ENCODE measurements at places on chromosomes 6 and 20.

DNA sequence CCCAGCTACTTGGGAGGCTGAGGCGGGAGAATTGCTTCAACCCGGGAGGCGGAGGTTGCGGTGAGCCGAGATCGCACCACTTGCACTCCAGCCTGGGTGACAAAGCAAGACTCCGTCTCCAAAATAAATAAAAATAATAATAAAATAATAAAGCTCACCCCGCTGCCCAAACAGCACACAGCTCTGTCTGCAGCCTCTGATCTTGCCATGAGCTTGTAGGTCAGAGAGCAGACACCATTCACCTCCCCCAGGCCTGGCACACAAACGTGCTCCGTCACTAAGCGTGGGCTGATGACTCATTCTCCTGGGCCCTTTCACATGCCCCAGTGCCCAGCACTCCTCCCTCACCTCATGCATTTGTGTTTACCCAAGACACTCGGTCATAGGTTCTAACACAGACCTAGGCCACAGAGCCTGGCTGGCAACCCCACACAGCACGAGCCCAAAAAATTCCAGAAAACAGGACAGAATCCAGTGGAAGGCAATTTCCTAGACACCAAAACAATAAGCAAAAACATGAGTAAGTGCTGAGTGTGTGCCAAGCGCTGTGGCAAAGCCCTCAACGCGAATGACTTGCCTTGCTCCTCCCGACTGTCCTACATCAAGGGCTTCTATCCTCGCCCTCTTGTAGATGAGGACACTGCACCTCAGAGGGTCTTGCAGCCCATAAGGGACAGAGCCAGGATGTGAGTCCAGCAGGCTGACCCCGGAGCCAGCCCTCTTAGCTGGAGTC is 18.0 kb downstream of the ATP9A start:
- DNase-seq, result peak; percentile 83

DNA sequence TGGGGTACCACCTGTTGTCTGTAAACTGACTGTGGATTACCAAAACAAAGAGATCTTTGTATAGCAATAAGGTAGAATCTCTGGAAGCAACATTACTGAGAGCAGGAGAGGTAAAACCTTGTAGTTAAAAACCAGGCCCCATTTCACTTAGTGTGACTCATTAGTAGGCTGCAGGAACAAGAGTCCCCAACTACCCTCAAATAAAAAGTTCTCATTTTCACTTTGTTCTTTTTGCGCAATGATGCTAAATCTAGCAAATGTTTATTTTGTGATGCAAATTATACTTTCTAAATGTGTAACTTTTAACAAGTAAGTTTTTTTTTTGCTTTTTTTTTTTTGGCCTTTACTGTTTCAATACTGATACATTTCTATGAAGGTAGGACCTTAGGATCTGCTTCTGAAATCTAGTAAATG is 67.1 kb downstream of the ESF1 start:
- DNase-seq, result no peak

GRCh38 chr20:20608641-20609040 is 103.8 kb downstream of the RALGAPA2 start:
- DNase-seq, result no peak

GRCh38 chr20:24039196-24039595 is 50.6 kb upstream of the GGTLC1 start:
- no peak for DNase-seq

DNA sequence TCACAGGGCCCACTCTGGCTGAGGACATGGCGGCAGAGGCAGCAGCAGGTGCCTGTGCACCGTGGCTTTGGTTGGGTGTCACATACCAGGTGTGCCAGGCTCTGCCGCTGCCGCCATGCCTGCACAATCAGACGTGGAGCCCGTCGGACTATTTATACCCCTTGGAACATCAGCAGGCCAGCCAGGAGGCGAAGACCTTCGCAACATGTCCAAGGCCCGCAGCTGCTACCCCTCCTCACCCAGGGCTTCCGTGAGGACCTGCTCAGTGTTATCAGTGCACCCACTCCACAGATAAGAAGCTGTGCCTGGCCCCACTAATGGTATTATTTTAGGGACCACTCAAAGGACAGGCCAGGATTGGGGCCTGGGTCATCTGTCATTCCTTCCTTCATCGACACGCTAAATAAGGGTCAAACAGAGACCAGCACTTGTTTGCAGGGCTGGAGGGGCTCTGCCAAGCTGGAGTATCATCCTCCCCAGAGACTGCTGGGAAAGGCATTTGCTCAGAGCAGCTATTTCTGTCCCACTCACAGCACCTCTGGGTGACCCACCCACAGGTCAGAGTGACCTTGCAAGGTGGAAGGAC is 109.2 kb downstream of the BMP7 start:
- no peak for DNase-seq

DNA sequence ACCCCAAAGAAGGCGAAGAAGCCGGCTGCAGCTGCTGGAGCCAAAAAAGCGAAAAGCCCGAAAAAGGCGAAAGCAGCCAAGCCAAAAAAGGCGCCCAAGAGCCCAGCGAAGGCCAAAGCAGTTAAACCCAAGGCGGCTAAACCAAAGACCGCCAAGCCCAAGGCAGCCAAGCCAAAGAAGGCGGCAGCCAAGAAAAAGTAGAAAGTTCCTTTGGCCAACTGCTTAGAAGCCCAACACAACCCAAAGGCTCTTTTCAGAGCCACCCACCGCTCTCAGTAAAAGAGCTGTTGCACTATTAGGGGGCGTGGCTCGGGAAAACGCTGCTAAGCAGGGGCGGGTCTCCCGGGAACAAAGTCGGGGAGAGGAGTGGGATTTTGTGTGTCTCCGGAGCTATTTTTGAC is 69.6 kb downstream of the HFE start:
- peak; percentile 60 for DNase-seq

GRCh38 chr6:53042112-53042511 is 23.1 kb upstream of the FBXO9 start:
- DNase-seq, result no peak

DNA sequence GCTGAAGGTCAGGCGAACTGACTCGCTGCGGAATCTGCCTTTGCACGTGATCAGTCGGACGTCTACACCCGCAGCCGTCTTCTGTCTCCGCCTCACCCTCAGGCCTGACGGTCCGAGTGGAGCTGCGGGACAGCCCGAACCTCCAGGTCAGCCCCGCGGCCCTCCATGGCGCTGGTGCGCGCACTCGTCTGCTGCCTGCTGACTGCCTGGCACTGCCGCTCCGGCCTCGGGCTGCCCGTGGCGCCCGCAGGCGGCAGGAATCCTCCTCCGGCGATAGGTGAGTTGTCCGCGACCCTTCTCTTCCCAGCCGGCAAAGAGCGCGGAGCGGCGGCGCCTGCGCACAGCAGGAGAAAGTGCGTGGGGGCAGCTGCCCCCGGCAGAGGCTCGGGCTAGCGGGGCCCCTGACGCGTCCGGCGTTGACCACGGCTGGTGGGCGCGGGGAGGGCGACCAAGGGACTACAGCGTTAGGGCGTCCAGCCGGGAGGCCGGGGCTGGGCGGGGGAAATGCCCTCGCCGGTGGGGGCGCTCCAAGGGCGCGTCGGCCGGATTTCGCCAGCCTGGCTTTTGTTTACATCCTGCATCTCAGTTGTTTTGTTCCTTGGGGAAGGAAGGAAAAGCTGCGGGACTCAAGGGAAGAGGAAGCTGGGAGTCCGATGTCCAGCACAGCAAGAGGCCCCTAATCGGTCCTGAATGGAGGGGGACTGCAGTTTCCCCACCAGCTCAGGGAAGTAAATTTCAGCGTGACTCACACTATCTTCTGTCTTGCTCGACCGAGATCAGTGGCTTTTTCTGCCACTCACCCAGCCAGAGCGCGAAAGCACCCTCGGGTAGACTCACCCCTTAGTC is at the start of gene SMPDL3A:
TSS of gene SMPDL3A (plus strand) at position 77 of the 846 bp plus-strand sequence. CDS start at position 166, 89 bp downstream.
- DNase-seq, result peak; percentile 88

DNA sequence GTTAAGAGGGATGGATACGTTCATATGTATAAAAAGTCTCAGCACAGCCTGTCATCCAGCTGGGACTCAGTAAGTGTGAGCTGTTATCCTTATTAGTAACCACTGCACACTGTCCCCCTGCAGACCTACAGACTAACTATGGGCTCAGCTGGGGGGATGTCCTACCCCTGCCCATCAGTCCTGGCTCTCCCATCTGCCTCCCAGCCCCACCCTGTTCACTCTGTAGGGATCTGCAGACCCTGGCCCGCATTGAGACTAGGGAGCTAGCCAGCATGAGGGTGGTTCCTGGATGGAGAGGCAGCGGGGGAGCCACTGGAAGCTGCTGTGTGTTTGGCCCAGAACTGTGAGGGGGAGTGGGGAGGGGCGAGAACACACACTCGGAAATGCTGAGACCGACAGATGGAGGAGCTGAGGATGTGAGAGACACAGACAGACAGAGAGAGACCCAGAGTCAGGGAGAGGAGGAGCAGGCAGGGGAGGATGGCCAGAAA is 17.1 kb downstream of the XKR7 start:
- DNase-seq, result no peak

DNA sequence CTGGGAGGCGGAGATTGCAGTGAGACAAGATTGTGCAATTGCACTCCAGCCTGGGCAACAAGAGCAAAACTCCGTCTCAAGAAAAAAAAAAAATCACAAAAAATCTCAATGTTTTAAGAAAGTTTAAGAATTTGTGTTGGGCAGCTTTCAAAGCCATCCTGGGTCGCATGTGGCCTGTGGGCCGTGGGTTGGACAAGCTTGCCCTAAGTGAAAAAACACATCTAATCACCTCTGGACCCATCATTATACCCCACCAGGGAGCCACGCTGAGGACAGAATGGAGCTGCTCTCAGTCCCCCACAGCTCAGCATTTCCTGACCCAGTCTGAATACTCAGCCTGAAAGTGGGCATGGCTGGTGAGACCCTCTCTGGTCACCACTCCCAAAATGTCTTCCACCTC is 129.3 kb downstream of the PRND start:
- DNase-seq, result no peak

GRCh38 chr20:3248993-3249347 is 10.0 kb upstream of the SLC4A11 start:
- DNase-seq, result no peak

DNA sequence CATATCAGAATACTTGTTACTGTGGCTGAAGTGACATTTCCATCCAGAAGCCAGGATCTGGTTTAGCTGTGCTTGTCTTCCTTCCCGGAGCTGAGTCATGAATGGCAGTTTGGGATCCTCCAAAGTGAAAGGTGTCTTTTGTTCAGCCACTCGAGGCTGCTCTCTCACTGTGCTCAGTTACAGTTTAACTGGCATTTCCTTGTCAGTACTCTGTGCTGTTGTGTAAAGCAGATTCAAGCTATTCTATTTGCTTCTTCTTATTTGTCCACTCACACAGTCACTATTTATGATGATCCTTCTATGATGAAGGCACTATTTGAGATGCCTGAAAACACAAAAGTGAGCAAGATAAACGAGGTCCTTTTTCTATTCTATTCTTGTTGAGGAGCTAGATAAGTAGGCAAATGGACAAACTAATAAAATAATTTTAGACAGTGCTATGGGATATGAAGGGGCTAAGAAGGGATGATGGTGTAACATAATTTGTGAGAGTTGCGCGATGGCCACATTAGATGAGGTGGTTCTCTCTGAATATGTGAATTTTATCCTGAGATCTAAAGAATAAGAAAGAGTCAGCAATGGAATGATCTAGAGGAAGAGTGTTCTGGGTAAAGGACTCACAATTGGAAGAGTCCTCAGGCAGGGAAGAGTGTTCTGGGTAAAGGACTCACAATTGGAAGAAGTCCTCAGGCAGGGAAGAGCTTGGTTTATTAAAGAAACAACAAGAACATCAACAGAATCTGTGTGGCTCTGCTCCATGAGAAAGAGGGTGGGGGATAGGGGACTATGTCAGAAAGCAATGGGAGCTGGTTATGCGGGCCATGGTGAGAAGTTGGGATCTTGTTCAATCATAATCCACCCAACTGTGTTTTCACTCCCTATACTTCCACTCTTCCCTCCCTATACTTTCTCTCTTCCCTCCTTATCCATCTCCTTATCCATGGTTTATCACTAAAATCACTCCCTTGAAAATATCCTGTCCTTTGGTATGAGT is 40.1 kb downstream of the CYP24A1 start:
- no peak for DNase-seq

GRCh38 chr6:139337830-139338229 is 36.6 kb downstream of the CITED2 start:
- no peak for DNase-seq

DNA sequence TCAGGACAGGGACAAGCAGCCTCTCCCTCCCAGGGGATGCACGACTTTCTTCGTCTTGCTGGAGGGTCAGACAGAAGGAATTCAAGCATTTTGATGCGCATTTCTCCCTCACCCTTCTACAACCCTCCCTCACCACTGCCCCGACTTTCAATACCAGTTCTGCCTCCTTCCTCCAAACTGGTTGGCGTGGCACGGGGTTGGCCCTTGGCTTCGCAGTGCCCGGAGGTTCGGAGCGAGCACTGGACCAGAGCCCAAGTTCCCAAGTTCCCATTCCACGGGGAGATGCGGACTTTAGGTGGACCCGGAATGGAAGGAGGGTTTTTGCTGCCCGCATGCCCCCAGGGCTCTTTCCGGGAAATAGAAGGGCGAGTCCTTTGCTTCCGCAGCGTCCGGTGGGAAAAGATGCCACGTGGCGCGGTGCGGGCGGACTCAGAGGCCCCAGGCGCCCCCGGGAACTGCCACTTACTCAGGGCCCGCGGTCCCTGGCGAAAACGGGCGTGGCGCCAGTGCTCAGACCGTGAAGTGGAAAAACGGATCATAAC is 8.0 kb upstream of the LAMP5 start:
- DNase-seq, result no peak

GRCh38 chr6:144153971-144154370 is 3.7 kb downstream of the STX11 start:
- DNase-seq, result no peak

DNA sequence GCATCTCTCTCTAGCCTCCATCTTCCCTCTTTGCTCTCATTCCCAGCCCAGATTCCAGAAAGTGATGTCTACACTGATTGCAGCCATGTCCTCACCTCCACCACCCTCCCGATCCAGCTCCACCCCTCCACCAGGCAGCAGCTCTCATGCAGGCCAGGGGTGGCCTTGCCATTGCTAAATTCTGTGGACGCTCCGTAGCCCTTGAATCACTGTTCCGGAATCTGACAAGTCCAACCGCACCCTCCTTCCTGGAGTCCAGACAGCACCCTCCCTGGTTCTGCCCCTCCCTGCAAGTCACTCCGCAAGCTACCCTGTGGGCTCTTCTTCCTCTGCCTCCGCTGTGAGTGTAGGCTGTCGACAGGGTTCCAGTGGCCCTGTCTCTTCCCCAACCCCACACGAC is 26.2 kb downstream of the TNXB start:
- DNase-seq, result no peak

DNA sequence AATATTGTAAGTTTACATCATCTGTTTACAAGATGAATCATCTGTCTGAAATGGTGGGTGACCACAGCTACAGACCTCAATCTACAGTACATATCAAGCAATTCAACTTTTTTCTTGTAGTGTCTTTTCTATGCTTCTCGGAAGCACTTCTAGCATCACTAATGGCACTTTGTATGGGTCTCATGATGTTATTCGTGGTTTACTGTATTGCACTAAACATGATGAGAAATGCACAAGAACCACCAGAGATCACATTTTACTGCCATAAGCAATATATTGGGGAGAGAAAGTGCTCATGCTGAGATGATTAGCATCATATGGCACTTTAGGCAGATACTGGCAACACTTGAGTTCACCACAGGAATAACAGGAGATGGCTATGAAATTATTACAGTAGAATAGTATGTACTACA is 15.4 kb upstream of the BTBD3 start:
- DNase-seq, result no peak

All from NCI-H774 (cell line).